H4 (cell line): ENCODE measurements at places on chromosomes 11 and 22. TPM values are rescaled to one million over a fixed set of nuclear protein-coding genes. Genes with fewer than 3 reads are reported as not detected.

The IL17REL gene
- not detected in 2 replicates for total RNA-seq

- no peak for DNase-seq
Observed at GRCh38 chr11:745428-745827, 1.8 kb upstream of the TALDO1 start.

- DNase-seq: no peak
Observed at GRCh38 chr11:57174656-57175055, 7.1 kb upstream of the LRRC55 start.

DNA sequence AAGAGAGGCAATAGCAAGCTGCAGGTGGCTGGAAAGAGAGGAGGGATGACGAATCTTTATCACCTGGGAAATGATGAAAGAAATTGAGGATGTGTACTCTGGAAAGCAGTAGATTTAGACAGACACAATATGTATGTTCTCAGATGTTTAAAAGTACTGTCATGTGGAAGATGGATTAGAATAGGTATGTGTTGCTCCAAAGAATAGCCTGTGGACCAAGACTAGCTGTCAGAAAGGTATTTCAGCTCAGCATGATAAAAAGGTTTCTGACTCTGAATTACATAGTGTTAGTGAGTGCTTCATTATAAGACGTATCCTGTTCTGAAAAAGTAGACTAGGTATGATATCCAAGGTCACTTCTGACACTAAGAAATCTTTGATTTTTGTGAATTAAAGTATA is 322.4 kb downstream of the CNTN5 start:
- DNase-seq: no peak

The ROBO4 gene
- total RNA-seq: 0.06 TPM in 1 of 2 replicates, not detected in the other
